Cardiac septum (tissue), 1 donor: ENCODE measurements at places on chromosomes 3 and 15. TPM values are rescaled to one million over a fixed set of nuclear protein-coding genes. Genes with fewer than 3 reads are reported as not detected.

Gene ALDH1A2
- total RNA-seq, result 22.9 TPM

Gene TMEM108
- 1.3 TPM for total RNA-seq

Gene TEX9
- total RNA-seq, result 2.0 TPM

- no peak for DNase-seq
Measured at GRCh38 chr15:83709241-83709640, 55.3 kb downstream of the ADAMTSL3 start.

DNA sequence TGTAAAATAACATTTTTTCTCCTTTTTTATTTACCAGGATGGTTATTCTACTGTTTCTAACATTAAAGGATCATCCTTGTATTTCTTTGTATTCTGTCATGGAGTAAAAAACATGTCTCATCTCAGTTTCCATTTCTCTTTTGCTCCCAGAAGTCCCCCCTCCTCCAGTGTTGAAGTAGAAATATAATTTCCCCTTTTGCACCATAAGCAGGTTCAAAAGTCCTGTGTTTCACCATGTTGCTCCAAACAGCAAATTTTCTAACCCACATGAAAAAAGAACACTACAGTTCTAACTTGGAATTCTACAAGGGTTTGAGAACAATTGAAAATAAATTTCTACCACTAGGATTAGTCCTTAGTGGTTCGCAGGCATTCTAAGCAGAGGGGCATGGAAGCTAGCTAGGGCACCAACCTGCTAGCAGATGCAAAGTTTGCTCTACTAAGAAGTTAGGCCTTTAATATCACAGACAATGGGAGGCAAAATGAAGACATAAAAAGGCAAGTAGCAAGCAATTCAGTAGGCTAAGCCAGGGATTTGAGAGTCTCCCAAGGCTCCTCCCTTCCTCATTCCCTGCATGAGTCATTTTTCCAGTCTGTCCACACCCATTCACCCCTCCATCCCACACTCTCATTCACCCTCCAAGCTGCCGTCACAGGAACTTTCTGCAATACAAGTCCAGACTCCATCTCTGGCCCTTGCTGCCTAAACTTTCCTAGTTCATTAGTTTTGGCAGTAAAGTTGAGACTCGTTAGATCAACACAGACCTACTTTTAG lies 2.3 kb upstream of the MBNL1 start:
- peak; percentile 84 for DNase-seq

GRCh38 chr15:79736435-79737000 lies 160.3 kb downstream of the MTHFS start:
- DNase-seq, result no peak

- DNase-seq, result no peak
Measured at GRCh38 chr15:91909574-91909973, 56.1 kb downstream of the SLCO3A1 start.
